NCI-H1436 treated with DMSO at 0.1 percent for 48 hours (cell line): ENCODE measurements at places on chromosomes 2 and 18.

GRCh38 chr18:12990641-12990966, 558 bp upstream of the CEP192 start:
- DNase-seq = no peak

GRCh38 chr2:134693359-134694330, 25.2 kb downstream of the TMEM163 start:
- no peak for DNase-seq

DNA sequence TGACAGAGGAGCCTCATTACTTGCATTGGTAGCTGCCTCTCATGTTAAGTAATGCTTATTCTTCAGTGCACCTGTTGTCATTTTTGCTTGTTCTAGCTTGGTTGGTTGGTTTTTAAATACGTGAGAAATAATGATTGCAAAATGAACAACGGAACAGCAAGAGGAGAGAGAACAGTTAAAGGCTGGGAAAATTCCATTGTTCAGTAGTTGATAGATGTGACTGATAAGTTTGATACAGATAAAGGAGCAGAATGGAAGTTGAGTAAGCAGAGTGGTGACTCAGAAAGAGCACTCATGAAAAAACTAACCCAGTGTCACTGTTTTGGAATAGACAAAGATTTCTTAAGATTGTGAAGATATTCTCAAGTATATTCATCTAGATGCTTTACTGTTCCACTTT, 50.5 kb downstream of the MTA3 start:
- DNase-seq = no peak

GRCh38 chr2:177359836-177360595, 32.6 kb upstream of the AGPS start:
- DNase-seq = no peak

DNA sequence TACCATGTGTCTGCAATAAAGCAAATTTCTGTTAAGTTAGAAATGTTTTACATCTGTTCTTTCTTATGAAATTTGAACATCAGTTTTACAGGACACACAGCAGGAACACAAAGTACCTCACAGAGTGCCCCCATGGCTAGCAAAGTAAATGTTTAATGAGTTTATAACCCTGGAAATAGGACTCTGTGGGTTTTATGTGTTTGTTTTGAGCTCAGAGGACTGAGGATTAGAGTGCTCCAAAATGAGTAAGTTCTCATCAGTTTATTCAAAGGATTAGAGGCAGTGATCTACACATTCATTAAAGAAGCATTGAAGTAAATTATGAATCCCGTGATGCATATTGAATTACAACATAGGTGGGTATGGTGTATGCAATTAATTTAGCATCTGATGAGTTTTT, 281.8 kb downstream of the GULP1 start:
- DNase-seq = no peak

- DNase-seq = no peak
Measured at GRCh38 chr2:126653109-126653508, 2.8 kb upstream of the GYPC start.

GRCh38 chr2:27363933-27364332, 6.2 kb downstream of the EIF2B4 start:
- no peak for DNase-seq

- no peak for DNase-seq
Measured at GRCh38 chr2:65576861-65577601, 144.6 kb upstream of the SPRED2 start.

GRCh38 chr2:84886791-84887190, 5.9 kb upstream of the TRABD2A start:
- DNase-seq = no peak

- no peak for DNase-seq
Measured at GRCh38 chr18:73933685-73934084, 213.9 kb downstream of the FBXO15 start.

- no peak for DNase-seq
Measured at GRCh38 chr2:44686561-44686960, 254.9 kb upstream of the SIX3 start.

GRCh38 chr18:51132256-51132935, 65.1 kb downstream of the MEX3C start:
- no peak for DNase-seq

DNA sequence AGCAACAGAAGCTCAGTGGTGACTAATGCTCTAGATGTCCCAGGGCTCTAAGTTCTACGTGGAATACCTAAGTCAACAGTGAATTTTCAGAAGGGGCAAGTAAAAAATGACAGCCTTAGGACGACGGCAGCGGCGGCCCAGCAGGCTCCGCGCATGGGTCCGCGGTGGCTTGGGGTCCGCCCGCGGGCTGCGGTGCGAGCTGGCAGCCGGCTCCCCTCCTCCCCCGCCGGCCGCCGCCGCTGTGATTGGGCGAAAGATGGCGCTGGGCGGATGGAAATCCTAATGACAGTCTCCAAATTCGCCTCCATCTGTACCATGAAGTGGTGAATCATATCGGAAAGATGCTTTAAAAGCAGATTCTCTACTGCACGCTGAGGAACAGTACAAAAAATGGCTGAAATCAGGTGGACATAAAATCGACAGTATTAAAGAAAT, 74.7 kb downstream of the HNRNPLL start:
- no peak for DNase-seq

- no peak for DNase-seq
Measured at GRCh38 chr2:10534514-10535250, 86.6 kb upstream of the ODC1 start.

DNA sequence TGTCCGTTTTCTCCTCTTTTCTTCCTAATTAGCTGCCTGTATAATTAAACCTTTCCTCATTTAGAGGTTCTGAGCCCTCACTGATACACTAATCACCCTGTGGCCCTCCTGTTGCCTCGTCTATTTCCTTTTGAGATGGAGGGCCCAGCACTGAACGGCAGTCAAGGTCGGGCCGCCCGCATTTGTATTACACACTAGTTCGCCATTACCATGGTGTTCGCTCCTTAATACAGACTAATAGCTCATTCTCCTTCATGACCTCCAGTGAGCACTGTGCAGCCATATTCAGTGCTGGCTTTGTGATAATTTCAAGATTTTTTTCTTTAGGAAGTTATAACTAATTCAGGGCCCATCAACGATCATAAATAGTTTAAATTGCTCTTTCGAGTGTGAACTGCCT, 64.1 kb downstream of the SLC4A3 start:
- no peak for DNase-seq

GRCh38 chr2:32760628-32761027, 132.8 kb downstream of the TTC27 start:
- no peak for DNase-seq

DNA sequence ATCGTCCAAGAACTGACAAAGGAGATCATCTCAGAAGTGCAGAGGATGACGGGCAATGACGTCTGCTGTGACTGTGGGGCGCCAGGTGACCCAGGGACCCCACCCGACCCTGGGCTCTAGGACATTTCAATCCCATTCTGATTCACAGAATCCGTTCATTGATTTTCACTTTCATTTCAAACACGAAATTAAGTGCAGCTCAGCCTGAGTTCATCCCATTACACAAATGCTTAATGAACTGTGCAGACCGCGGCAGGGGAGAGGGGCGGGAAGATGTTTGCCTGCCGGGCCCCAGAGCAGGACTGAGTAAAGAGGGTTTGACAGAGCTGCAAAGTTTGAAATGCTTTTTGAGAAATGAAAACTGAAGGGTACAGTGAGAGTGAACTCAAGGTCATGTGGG, 67.1 kb downstream of the ITGB1BP1 start:
- no peak for DNase-seq

- DNase-seq = no peak
Measured at GRCh38 chr2:129977986-129978385, 1.5 kb upstream of the RAB6C start.

GRCh38 chr2:57368190-57368589, 678.4 kb upstream of the VRK2 start:
- DNase-seq = no peak

DNA sequence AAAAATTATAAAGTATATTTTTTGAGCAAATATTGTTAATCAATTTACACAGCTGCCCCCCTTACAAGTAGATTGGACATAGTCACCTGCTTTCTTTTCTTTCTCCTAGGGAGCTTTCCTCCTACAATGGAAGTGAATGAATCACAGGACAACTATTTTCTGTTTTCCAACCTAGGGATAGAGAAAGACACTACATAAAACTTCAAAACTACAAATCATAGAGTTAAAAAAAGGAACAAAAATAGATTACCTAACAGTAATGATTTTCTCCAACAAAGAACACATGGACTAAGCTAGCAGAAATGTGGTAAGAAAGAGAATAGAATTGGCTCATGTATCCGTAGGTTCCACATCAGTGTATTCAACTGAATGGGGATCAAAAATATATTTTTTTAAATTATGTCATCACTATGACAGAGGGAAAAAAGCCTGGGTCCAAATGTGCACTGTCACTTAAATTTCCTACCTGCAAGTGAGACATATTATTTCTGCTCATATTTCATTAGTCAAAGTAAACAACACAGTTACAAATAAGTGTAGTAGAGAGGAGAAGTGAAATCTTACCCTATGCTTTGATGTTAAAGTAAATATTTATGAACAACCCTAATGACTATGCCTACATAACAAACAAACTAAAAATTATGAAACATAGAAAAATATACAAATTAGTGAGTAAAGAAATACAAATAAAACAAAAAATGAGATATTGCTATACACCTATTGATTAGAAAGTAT, 756.7 kb downstream of the SOCS6 start:
- no peak for DNase-seq

DNA sequence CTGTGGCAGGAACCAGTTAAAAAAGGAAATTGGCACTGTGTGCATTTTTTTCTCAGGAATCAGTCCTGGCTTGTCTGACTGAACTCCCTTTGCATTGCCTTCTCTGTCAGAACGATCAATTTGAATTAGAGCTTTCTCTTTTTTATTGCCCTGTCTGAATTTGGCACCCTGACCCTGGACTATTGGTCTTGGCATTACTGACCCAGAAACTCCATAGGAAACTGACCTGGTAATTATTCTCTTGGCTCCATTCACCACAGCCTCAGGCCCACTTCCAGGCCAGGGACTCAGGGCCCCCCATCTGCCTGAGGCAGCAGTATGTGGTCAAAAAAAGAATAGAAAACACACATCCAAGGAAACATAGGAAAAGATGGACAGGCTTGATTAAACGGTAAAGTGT, 32.0 kb upstream of the CCDC88A start:
- DNase-seq = no peak

DNA sequence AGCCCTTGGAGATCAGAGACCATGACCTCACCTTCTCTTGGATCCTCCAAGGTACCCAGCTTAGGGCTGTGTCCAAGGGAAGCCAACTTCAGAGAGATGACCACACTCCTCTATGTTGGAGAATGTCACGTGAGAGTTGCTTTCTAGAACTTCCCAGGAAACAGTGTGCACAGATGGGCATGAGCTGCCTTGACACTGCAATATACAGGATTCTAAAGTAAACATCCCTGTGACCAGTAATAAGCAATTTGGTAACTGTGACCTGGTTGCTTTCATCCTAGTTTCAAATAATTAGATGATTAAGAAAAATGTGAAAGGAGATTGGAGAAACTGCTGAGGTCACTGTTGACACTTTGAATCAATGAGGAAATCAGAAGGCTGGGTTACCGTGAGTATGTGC, 181.1 kb upstream of the EPAS1 start:
- no peak for DNase-seq

- no peak for DNase-seq
Measured at GRCh38 chr2:105895990-105896764, 151.5 kb downstream of the NCK2 start.

- DNase-seq = no peak
Measured at GRCh38 chr2:126978333-126978732, 79.6 kb downstream of the TEX51 start.

DNA sequence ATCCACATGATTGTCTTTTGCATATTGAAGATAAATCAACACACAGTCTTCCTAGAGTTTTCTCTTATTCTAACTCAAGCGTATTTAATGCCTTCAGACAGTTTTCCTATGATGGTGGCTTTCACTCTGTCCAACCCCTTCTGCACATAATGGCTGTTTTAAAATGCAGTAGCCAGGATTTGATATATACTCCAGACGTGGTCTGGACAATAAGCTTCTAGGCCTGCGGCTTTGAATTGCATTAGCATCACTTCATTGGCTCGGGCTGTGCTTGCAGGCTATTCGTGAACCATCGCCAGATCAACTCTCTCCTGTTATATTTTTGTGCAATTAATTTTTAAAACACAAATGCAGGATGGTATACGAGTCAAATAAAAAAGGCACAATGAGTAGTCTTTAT, 235.3 kb downstream of the BCL2 start:
- DNase-seq = no peak

DNA sequence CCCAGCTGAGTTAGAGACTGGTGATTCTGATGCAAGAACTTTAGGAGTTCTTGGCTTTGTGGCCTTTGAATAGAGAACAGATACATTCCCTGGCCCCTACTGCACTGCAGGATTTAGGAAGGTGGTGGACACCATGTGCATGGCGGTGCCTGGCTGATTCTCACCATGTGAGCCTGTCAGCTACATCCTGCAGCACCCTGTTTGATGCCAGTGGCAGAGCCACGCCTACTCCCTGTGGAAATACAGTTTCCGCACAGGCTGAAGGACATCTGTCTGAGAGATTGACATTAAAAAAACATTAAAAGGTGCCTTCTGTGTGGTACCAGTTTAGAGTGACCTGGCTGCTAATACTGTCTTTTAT, 50.0 kb downstream of the KCNE4 start:
- DNase-seq = no peak

DNA sequence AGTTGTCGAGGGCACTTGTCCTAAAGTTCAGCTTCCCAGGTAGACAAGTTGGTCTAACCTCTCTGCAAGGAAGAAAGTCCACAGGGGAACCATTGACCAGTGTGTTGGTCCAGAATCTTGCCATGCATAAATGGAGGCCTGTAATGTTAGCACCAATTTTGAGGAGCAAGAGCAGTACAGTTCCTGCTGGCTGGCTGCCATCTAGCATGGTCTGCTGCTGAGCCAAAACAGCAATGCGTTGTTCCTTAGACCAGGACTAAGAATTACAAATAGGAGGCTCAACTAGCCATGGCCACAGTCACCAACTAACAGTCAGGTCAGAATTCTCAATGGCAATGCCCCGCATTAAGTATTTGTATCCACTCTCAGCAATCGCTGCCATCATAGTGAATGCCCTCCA, 72.8 kb upstream of the WIPF1 start:
- no peak for DNase-seq

- DNase-seq = no peak
Measured at GRCh38 chr2:134235510-134236144, 18.2 kb upstream of the MGAT5 start.

GRCh38 chr18:31241900-31242409, 76.0 kb upstream of the DSG1 start:
- DNase-seq = no peak

GRCh38 chr2:203651621-203652020, 54.8 kb upstream of the CD28 start:
- no peak for DNase-seq

GRCh38 chr2:237704501-237705434, 77.4 kb downstream of the LRRFIP1 start:
- no peak for DNase-seq

GRCh38 chr2:109151519-109151918, 22.5 kb downstream of the SH3RF3 start:
- DNase-seq = no peak

- DNase-seq = no peak
Measured at GRCh38 chr2:174177316-174177890, 70.9 kb downstream of the OLA1 start.
